ENCODE measurements at places on chromosomes 1 and 21.
A peak's percentile ranks its signal among the peaks of the same experiment; 100 is the strongest.

- peak; percentile 34 for DNase-seq
Measured at GRCh38 chr1:154221278-154222001, 685 bp downstream of the UBAP2L start.

DNA sequence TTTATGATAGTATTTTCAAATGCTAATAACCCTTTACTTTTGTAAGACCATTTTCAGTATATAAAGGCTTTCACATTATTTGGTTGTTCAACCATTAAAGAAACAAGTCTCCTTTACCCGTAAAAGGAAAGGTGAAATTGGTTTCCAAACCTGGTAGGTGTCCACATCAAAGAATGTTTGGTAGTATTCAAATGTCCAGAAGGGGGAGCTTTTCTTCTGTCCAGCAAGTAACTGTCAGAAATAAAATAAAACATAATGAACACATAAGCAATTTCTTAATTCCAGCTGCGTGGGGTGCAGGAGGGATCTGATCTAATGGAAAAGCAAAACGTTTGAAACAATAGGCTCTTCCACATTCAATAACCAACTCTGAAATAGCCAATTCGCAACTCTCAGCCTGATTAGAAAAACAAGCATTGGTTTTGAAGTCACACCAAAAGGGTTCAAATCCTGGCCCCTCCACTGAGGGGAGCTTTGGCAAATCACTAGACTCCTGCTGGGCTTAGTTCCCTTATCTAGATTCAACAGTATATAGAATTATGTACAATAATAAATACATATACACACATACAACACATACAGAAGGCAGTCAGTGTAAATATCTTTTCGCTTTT lies 11.0 kb downstream of the YIPF1 start:
- DNase-seq, result peak; percentile 58

DNA sequence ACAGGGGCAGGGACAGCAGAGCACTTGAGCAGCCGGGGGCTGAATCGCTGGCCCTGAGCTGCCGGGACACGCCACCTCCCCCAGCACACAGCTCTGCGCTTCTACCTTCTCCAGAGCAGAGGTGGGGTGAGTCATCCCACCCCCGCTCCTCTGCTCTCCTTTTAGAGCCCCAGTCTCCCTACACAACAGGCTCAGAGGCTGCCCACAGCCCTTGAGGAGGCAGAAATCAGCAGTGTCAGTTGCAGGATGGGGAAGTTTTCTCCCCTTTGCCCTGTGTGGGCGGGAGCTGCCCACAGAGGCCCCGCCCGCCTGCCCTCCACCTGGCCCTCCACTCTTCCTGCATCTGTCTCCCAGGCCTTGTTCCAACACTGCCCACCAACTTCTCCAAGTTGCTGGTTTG lies 94.6 kb downstream of the STUM start:
- DNase-seq, result no peak

DNA sequence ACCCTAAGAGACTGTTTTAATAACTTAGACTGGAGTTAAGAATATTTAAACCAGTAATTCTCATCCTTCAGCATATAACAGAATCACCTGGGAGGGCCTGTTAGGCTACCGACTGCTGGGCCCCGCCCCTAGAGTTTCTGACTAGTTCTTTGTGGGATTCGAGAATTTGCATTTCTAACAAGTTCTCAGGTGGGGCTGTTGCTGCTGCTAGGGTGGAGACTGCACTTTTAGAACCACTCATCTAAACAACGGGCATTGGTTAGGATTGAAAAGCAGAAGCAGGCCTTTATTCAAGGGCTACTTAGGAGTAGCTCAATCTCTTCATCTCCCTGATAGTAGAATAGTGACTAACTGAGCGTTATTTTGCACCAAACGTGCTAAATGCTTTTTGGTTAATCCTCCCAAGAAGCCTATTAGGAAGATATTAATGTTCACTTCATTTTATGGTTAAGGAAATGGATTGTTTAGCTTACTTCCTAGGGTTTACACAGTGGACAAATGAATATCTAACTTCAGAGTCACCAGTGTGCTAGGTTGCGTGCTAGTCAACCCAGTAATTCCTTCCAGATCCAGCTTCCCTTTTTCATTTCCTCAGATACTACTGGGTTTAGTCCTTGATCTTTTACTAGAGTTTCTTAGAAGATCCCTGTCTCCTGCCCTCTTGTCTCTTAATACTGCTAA lies 31.1 kb upstream of the UAP1 start:
- DNase-seq, result no peak

- peak; percentile 27 for DNase-seq
Measured at GRCh38 chr1:192506741-192507155, 68.8 kb upstream of the RGS1 start.

GRCh38 chr1:225469051-225469450 lies 41.2 kb upstream of the LBR start:
- DNase-seq, result no peak

DNA sequence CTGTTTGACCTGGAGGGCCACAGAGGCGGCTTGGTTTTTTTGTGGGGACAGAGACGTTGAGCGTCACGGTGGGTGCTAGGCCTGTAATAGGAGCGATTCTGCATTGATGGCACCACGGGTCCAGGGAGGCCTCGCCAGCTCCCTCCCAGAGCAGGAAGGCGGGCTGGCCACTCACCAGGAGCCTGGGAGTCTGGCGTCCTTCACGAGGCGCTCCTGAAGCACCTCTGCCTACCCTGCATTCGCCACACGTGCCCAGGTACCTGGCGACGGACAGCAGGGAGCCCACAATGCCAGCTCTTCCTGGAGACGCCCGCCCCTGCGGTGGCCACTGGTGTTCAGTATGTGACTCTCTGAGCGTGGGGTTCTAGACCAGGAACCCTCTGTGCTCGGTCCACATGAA lies 69.9 kb upstream of the TRAPPC10 start:
- DNase-seq, result no peak

GRCh38 chr1:223244366-223245103 lies 101.5 kb upstream of the TLR5 start:
- no peak for DNase-seq

GRCh38 chr21:35682904-35683549 lies 377.3 kb downstream of the SETD4 start:
- DNase-seq, result no peak

DNA sequence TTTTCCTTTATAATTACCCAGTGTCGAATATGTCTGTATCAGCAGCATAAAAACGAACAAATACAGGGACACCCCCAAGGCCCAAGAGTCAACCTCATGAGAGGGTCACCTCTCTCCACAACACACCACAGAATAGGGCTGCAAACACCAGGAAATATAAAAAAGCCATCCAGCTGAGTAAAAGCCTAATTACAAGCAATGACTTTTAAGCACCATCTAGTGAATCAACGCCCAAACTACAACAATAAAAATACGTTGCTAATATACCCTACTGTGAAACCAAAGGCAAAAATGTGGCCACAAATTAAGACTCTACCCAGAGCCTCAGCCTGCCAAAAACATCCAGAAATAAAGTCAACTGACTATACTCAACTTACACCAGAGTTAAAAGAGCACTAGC lies 817.9 kb upstream of the NEGR1 start:
- DNase-seq, result no peak

GRCh38 chr21:35601211-35601610 lies 459.1 kb downstream of the SETD4 start:
- DNase-seq, result no peak

DNA sequence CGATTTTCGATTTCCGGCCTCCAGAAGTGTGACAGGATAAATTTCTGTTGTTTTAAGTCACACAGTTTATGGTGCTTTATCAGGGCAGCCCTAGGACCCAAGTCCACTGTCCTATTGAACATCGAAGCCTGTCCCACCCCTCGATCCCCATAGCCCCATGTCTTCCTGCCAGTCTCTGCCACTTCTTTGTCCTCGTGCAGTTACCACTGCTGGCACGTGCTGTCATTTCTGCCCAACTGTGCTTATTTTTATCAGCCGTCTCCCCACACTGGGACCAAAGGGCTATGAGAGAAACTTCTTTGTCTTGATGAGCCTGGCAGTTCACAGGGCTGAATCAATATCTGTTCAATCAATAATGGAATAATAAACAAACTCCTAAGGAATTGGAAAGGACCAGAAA lies 146.7 kb downstream of the PSMG1 start:
- no peak for DNase-seq

- peak; percentile 78 for DNase-seq
Measured at GRCh38 chr1:85307987-85308832, 31.8 kb upstream of the BCL10 start.

- no peak for DNase-seq
Measured at GRCh38 chr1:64116537-64116936, 86.9 kb upstream of the UBE2U start.

- no peak for DNase-seq
Measured at GRCh38 chr1:159172614-159173291, 1.3 kb downstream of the CADM3 start.

Data from AG08395 (cell line).